ENCODE measurements at places on chromosomes 1 and 21.
A peak's percentile ranks its signal among the peaks of the same experiment; 100 is the strongest.

DNA sequence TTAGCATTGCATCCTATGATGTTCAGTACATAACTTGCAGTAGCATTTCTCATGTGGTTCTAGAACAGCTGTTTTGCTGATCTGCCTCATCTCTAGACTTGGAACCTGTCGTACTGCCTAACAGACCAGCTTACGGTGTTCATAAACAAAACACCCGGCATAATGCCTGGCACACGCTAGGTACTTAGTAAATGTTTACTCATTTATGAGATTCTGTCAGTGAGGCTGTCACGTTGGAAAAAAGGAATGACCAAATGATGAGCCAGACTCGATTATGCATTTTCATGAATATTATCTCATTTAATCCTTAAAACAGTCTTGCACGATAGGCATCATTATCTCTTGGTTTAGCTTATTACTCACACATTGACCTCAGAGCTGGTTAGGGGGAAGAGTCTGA lies 46.4 kb downstream of the CACHD1 start:
- H3K27me3 ChIP-seq: no peaks in the 10 kb centered on the region
- no peak overlapping the region for H3K27ac ChIP-seq
- no peak for DNase-seq
- no peaks in the 10 kb centered on the region for H3K36me3 ChIP-seq
- peaks cover 27% of the 10 kb centered on the region for H3K4me1 ChIP-seq

GRCh38 chr1:202848191-202848542 lies 37.4 kb downstream of the PCAT6 start:
- H3K4me3 ChIP-seq: no peak overlapping the region
- H3K27ac ChIP-seq: no peak overlapping the region
- H3K27me3 ChIP-seq: no peaks in the 10 kb centered on the region
- H3K4me1 ChIP-seq: no peaks in the 10 kb centered on the region
- H3K36me3 ChIP-seq: no peaks in the 10 kb centered on the region

DNA sequence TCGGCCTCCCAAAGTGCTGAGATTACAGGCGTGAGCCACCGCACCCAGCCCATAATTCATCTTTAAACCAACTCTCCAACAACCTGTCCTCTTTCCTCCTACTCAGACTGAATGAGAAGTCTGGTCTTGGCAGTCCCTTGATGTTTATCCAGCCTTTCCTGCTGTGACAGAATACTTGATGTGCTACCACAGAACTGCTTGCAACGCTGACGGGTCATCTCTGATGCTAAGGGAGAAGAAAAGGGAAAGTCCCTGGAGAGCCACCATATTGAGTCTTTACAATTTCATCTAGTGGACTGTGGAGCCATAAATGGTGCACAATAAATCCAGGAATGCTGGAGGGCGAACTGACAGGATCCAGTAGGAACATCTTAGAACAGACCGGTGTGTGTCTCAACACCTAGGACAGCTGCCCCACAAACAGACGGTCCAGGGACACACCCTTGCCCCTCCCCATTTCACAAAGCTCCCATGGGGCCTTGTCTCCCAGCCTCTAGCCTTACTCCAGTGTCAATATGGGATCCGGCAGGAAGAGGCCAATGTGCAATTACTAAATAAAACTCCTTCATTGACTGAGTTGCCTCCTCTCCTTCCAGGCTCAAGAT lies 30.7 kb downstream of the JAK1 start:
- H3K27ac ChIP-seq: no peak overlapping the region
- H3K36me3 ChIP-seq: no peaks in the 10 kb centered on the region
- DNase-seq: no peak
- no peak overlapping the region for H3K4me3 ChIP-seq

DNA sequence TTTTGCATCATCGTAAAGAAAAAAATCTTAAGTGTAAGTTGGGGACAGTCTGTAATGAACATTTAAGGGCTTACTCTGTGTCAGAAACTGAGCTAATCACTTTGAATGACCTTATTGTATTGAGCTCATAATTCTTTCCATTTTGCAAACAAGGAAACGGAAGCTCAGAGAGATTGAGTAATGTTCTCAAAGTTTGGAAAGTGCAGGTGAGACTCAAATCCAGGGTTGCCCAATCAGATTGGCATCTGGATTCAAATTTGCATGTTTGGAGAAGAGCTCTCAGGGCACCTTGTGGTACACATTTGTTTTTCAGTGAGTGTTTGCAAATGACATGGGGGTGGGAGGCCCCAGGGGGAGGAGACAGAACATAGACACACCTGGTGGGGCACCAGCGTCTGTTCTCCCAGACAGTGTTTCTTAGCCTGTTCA lies 8.0 kb downstream of the ALPL start:
- H3K4me3 ChIP-seq: no peak overlapping the region
- H3K4me1 ChIP-seq: no peaks in the 10 kb centered on the region
- H3K27ac ChIP-seq: no peak overlapping the region
- DNase-seq: no peak
- no peaks in the 10 kb centered on the region for H3K27me3 ChIP-seq

DNA sequence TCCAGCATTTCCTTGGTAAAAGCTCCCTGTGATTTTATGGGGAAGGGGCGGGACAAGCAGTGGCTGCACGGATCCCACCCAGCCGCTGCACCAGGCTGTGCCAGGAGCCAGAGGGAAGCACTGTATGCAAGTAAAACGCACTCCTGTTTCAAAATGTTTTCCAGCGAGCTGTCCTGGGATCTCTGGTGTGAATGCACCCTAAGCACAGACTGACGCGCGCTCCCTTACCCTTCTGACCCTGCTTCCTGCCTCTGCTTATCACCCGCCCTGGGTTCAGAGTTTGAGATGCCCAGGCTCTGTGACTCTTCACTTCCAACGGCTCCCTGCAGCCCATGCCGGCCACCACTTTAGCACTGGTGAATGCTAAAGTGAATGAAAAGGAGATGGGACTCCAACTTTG lies 131.2 kb downstream of the RHOU start:
- DNase-seq: no peak
- H3K27me3 ChIP-seq: peaks cover 6% of the 10 kb centered on the region
- H3K4me3 ChIP-seq: no peak overlapping the region
- H3K27ac ChIP-seq: no peak overlapping the region

GRCh38 chr21:46427516-46427915 lies 31.2 kb upstream of the DIP2A start:
- no peaks in the 10 kb centered on the region for H3K27me3 ChIP-seq
- H3K36me3 ChIP-seq: peaks cover 61% of the 10 kb centered on the region
- H3K4me3 ChIP-seq: no peak overlapping the region
- no peak overlapping the region for H3K27ac ChIP-seq
- H3K4me1 ChIP-seq: no peaks in the 10 kb centered on the region

DNA sequence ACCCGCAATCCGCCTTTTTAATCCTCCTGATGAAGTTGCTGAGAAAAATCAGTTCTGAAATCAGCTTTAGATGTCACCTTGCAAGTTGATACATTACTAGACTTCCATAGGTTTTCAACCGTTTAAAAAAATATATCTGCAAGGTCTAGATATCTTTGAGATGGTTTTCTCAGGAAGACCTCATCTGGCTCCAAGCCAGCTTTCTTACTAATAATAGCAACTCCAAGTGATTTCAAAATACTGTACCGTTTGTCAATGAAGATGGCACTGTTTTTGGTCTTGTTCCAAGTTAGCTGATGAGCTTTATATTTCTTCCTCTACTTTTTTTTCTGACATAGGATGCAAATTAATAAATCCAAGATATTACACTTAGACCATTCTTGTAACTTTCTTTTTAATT lies 40.3 kb downstream of the LRRC8C start:
- H3K4me1 ChIP-seq: no peaks in the 10 kb centered on the region
- H3K36me3 ChIP-seq: no peaks in the 10 kb centered on the region
- no peak for DNase-seq
- H3K27ac ChIP-seq: no peak overlapping the region
- no peak overlapping the region for H3K4me3 ChIP-seq

GRCh38 chr21:34526241-34526617 lies 14.2 kb upstream of the KCNE1 start:
- DNase-seq: no peak
- peak overlapping the region; percentile 81 for H3K27ac ChIP-seq
- H3K36me3 ChIP-seq: peaks cover 23% of the 10 kb centered on the region
- H3K4me3 ChIP-seq: peak overlapping the region; percentile 17
- no peaks in the 10 kb centered on the region for H3K27me3 ChIP-seq

DNA sequence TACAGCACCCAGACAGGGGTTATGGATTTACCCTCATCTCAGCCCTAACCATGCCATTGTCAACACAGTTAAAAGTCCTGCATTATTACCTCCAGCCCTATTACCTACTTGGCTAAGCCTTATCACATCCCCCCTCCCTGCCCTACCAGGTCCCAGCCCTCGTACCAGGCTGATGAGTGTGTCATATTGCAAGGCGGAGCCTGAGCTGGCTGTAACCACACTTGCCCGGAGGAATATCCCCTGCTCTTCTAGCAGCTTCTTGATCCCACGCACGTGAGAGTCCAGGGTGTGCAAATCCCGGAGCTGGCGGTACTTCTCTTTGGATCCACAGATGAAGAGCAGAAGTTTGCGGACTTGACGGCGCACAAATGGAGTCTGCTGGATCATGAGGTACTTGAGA lies 87.4 kb downstream of the UBR4 start:
- DNase-seq: no peak
- H3K27me3 ChIP-seq: no peaks in the 10 kb centered on the region
- H3K27ac ChIP-seq: peak overlapping the region; percentile 64

DNA sequence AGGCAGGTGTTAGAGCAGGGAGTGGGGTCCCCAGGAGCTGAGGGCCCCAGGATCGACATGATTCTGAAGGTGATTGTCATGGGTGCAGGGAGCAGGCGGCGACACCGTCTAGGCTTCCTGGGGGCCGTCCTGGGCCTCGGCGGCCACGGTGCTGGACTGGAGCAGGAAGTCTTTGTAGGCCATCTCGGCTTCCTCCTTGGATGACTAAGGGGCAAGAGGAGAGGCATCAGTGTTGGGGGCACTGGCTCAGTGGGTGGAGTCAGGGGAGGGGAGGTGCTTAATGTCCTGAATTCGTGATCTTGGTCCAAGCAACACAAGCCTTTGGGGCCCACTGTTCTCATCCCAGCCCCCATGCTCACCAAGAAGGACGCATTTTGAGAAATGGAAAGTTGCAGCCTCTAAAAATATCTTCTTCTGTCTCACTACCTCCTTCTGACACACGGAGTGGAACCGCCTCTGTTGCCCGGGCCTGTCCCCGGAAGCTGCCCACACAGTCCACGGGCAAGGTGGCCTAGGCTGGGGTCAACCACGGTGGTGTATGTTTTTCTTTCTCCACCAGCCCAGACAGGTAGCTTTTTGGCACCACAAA lies 8.6 kb upstream of the FCMR start:
- no peak for DNase-seq
- H3K4me3 ChIP-seq: no peak overlapping the region
- H3K27ac ChIP-seq: no peak overlapping the region
- no peaks in the 10 kb centered on the region for H3K36me3 ChIP-seq
- H3K4me1 ChIP-seq: peaks cover 18% of the 10 kb centered on the region
- H3K27me3 ChIP-seq: no peaks in the 10 kb centered on the region

- H3K4me3 ChIP-seq: no peak overlapping the region
- H3K36me3 ChIP-seq: peaks cover 53% of the 10 kb centered on the region
- no peak for DNase-seq
- no peaks in the 10 kb centered on the region for H3K27me3 ChIP-seq
- H3K4me1 ChIP-seq: peaks cover 73% of the 10 kb centered on the region
Measured at GRCh38 chr1:112703706-112704105, 3.2 kb downstream of the RHOC start.

- H3K36me3 ChIP-seq: no peaks in the 10 kb centered on the region
- no peaks in the 10 kb centered on the region for H3K27me3 ChIP-seq
- no peaks in the 10 kb centered on the region for H3K4me1 ChIP-seq
Measured at GRCh38 chr1:171961861-171962260, 120.6 kb downstream of the DNM3 start.

DNA sequence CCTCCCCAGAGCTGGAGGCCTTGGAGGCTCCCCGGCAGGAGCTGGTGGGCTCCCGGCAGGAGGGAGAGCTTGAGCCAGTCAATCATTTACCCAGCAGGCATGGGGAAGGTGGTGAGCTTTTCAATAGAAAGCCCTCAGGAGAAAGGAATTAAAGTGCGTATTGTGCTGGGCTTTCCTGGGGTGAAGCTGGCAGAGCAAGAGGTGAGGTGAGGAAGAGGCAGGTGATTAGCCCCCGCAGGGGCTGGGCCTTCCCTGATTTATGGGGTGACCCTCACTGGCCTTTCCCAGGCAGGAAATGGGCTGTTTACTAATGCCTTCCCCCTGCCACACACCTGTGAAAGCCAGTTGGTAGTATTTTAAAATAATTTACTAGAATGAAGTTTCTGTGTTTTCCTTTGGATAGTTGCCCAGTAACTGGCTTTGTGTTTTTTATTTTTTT lies 25.8 kb downstream of the CLDN14 start:
- H3K4me1 ChIP-seq: peaks cover 3% of the 10 kb centered on the region
- DNase-seq: no peak
- H3K27me3 ChIP-seq: no peaks in the 10 kb centered on the region
- no peak overlapping the region for H3K27ac ChIP-seq
